ENCODE measurements at places on chromosomes 5 and 9.

DNA sequence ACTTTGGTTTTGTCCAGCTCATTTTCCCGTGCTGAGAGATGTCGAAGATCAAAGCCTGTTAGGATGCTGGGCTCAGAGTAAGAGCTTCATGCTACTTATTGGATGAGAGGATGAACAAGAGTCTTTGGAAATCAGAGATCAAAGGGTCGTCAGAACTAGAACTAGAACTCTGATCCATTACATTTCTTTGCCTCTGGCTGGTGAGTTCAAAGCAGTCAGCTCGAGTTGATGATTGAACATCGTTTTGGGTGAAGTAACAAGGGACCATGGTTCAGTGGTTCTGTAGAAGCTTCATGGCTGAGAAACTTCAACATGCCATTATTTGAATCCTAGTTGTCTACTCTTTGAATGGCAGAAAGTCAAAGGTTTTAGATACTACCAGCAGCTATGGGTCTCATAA, 320.3 kb downstream of the ARHGEF28 start:
- no peak for DNase-seq

DNA sequence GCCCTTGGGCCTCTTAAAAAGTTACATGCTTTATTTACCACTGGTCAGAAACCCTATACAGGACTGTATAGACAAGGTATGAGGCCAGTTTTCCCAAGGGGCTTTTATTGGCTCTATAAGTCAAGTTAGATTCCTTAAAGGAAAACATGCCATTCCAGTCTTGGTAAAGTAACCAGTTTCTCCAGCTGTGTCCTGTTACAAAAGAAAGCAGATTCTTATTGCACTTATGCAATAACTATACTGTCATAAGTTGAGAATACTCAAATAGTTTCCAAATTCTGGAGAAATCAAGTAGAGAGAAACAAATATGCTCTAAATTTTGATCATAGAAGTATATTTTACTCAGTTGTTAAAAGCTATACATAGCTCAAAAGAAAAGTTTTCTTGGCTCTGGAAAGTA, 47.2 kb downstream of the PTGS1 start:
- DNase-seq: no peak

GRCh38 chr5:88544671-88545070, 276.0 kb upstream of the TMEM161B start:
- no peak for DNase-seq

GRCh38 chr5:127699416-127699815, 3.8 kb upstream of the CCDC192 start:
- DNase-seq: no peak

- DNase-seq: no peak
These were observed 27.2 kb downstream of the DEPDC1B start for GRCh38 chr5:60672693-60673264.

GRCh38 chr5:75322066-75322465, 15.0 kb upstream of the HMGCR start:
- DNase-seq: no peak

GRCh38 chr9:115191667-115192066, 73.7 kb upstream of the TNC start:
- no peak for DNase-seq

- DNase-seq: no peak
These were observed 60.1 kb upstream of the CLINT1 start for GRCh38 chr5:157918811-157919742.

GRCh38 chr5:10861423-10861790, 100.4 kb upstream of the DAP start:
- DNase-seq: no peak

DNA sequence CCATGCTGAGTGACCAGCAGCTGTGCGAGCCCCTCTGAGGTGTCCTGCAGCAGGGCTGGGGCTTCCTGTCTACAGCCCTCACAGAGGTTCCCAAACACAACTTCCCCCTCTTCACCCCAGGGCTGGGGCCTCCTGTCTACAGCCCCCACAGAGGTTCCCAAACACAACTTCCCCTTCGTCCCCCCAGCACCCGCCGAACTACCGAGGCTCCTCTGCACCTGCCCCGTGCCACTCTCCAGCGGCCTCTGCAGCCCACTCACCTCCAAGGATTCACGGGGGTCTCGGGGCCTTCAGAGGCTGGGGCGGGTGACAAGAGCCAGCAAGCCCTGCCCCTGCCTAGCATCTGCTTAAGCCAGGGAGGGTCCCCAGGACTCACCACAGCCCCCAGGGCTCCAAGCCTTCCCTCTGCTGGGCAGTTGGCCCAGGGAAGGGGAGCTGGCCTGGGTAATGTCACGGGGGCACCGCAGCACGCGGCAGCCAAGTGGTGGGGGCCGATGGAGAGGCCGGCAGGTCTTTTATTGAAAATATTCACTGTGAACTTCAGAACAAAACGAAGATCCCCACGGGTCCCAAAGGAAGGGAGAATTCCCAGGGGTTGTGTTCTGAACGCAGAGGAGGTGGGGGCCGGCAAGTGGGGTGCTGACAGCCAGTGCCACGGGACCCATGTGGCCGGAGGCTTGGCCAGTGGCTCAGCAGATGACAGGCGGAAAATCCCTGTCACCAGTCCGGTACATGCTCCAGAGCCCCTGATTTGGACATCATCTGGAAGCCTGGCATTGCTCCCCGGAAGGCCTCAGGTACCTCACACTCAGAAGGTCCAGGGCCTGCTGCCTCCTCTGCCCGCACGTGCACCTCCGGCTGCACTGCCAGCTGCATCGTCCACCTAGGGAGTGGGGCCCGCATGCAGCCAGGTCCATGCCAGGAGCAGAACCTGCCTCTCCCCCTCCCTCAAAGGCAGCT, 125.3 kb downstream of the ADAMTS2 start:
- DNase-seq: no peak

DNA sequence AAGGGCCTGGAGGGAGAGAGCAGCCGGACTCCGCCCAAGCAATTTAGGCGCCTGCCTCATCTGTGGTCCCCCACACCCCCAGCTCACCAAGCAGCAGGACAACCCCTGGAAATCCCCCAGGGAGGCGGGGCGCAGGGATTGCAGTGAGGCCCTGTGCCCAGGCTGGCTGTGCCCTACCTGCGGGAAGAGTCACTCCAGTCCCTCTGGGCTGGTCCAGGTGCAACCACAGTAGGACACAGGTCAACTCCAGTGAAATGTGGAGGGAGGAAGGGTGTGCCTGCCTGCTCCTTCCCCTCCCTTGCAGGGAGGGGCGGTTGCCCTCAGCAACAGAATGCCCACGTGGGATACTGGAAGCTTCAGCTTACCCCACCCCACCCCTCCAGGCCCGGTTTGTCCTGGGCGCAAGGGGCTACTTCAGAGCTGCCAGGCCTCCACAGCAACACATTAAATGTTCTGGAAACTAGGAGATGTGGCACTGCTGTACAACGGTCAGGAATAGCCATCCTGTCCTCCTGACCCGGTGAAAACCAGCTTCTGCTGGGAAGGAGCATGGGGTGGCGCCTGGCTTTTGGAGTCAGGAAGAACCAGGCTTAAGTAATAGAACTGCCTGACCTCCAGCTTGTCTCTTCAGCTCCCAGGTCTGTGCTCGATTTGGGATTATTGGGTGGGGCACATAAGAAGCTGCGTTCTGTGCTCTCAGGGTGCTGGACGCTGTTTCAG, 22.5 kb downstream of the ABO start:
- DNase-seq: peak; percentile 5

- DNase-seq: no peak
These were observed 149.7 kb downstream of the FGF18 start for GRCh38 chr5:171569065-171569712.

DNA sequence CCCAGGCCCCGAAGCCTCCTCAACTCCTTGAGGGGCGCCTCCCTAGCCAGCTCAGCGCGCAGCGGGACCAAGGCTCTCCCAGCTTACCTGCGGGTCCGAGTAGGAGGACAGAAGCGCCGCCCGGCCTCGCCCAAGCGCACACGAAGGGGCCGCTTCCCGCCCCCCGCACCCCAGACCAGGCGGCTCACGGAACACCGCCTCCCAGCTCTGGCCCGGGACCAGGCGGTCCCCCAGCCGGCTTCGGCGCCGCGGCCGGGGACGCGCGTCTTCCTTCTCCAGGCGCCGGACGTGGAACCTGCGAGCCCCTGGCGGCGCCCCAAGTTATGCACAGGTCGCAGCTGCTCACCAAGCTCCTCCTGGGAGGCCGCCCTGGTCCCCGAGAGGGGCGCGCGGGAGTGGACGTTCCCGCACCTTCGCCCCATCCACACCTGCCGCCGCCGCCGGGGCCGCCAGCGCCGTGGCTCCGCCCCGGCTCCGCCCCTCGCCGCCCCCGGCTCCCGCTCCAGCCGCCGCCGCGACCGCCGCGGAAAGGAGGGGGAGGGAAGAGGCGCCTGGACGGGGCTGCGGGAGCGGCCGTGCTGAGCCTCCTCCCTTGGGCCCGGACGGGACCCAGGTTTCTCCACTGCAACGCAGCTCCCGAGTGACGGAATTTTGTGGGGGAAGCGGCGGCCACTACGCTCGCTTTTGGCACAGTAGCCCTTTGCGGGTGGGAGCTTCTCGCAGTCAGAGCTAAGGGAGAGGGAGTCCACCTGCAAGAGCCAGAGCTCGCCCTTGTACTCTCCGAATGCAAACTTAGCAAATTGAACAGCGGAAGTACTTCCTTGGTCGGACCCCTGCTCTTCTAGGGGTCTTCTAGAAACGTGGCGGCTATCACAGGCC, 77.5 kb upstream of the IFNE start:
- peak; percentile 95 for DNase-seq

GRCh38 chr5:80577707-80578106, 7.6 kb upstream of the ANKRD34B start:
- no peak for DNase-seq

DNA sequence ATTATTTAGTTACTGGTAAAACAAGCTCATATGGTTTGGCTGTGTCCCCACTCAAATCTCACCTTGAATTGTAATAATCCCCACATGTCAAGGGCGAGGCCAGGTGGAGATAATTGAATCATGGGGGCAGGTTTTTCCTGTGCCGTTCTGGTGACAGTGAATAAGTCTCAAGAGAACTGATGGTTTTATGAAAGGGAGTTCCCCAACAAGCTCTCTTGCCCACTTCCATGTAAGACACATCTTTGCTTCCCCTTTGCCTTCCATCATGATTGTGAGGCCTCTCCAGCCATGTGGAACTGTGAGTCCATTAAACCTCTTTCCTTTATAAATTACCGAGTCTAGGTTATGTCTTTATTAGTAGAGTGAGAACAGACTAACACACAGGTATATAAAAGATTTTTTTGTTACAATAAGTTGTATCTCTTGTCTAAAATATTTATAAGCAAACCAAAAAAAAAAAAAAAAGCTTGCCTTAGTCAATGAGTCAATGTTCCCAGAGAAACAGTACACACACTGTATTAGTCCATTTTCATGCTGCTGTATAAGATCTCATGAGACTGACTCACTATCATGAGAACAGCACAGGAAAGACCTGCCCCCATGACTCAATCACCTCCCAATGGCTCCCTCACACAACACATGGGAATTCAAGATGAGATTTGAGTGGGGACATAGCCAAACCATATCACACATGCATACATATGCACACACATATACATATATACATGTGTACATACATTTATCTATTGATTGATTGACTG, 138.3 kb downstream of the BASP1 start:
- DNase-seq: no peak

GRCh38 chr9:70257991-70258691, 637 bp upstream of the SMC5 start:
- DNase-seq: peak; percentile 51

- no peak for DNase-seq
These were observed 216.0 kb upstream of the KLF4 start for GRCh38 chr9:107705521-107705920.

DNA sequence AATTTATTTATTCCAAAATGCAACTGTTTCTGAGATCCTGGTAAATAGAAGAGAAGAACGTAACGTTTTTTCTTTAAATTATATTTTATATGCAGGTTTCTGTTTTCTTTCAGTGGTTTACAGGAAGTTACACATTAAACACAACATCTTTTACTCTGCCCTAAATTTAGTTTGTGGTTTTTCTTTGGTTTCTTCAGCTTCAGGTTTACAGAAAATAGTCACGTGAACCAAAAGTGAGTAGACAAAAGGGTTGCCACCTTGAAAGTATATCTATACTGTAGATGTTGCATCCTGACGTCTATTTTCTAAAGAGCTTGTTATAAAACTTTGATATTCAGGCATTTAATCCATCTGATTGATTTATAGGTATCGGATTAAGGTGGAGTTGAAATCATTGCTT, 1236.6 kb downstream of the MAT2B start:
- no peak for DNase-seq

DNA sequence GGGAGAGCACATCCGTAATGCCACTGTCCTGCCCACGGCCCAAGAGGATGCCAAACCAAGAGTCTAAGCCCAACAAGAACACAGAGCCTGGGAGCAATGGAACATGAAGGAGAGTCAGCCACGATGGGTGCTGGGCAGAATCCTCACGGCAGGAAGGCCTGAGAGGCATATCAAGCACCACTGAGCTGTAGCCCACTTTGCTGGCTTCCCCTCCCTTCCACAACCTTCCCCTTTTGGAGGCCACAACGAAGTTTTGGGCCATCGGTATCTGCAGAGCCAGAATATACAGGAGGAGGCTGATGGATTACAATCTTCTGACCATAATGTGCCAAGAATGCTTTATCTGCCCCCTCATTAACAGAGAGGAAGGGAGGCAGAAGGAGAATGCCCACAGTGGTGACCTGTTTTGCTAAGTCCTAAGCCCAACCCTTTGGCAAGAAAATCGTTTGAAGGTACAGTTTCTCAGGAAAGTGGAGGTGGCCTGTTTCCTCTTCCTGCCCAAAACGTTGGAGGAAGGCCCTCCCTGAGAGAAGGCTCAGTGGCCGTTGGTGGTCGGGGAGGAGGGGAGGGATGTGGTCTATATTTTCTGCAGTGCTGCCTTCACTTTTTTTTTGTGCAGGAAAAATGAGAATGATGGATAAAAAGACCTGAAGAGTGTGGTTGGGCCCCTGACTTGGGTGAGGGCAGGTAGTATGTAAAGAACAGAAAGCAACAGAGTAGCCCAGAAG, 26.2 kb downstream of the MACROH2A1 start:
- DNase-seq: no peak

DNA sequence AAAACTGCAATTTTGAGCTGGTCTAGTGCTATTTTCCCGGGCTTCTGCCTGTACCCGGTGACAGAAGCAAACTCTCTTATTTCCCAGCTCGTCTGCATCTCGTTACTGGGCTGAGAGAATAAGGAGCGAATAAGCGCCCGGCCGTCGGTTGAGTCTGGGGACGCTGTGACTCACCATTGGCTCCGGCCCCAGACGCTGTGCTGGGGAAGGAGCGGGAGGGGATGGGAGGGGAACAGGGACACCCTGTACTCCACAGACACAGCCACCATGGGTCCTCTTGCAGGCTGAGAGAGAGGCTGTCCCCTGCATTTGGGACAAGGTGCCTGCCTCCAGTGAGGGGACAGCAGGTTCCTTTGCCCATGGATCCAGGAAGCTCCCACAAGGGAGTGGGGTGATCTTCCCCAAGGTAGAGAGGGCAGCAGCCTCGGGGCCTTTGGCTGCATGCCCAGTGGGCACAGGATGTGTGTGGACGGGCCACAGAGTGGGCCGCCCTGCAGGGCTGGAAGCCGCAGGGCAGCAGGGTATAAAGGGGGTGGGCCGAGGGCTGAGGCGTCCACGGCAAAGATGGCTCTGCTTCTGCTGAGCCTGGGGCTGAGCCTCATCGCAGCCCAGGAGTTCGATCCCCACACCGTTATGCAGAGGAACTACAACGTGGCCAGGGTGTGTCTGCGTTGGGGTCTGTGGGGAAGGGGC, at the start of gene LCN9:
Gene LCN9 (plus strand): TSS at position 552 of the 693 bp plus-strand sequence. CDS start 13 bp downstream, at position 565.
- DNase-seq: no peak

GRCh38 chr5:114467729-114468128, 105.9 kb downstream of the KCNN2 start:
- DNase-seq: no peak

Measured in GM03348 (cell line).